ENCODE measurements at places on chromosomes 1 and 21. TPM values are rescaled to one million over a fixed set of nuclear protein-coding genes. Genes with fewer than 3 reads are reported as not detected.
A peak's percentile ranks its signal among the peaks of the same experiment; 100 is the strongest.

Gene ADSS2
- total RNA-seq = 5.1 TPM

Gene WDR64
- total RNA-seq = not detected

Gene SPRR2G
- total RNA-seq = not detected

DNA sequence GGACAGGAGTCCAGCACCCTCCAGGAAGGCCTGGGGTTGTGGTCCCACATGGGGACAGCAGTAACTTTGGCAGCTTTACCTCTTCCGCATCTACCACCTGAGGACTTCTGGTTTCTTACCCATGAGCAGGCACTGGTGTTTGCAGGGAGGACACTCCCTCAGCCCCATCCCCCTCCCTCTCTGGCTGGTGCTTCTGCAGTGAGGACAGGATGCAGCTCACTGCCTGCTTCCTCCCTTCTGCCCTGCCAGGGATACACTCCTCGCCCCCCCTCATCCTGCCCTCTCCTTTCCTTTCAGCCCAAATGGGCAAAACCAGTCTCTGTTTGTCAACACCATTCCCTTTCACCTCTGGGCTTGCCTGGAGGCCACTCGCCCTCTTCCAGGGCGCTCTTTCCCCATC lies 62.4 kb downstream of the KIRREL1 start:
- no peak for DNase-seq

DNA sequence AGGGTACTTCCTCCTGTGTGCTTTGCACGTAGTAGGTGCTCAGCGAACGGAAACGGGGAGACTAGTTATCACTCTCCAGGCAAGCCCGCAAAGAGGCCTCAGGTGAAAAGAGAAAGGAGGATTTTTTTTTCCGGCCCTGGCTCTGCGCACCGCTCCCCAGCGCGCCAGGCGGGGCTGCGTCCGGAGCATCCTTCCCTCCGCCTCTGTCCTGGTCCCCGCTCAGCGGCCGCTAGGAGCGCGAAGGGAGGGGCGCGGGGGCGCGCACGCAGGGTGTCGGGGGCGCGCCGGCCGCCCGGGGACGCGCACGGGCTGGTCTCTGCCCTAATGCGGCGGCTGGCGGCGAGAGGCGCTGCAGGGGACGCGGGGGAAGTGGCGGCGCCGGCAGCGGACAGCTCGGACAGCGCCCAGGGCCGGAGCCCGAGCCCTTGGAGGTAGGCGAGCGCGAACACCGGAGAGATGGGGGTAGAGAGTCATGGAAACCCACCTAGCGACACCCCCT lies 42.3 kb upstream of the NFASC start:
- DNase-seq = peak; percentile 88

DNA sequence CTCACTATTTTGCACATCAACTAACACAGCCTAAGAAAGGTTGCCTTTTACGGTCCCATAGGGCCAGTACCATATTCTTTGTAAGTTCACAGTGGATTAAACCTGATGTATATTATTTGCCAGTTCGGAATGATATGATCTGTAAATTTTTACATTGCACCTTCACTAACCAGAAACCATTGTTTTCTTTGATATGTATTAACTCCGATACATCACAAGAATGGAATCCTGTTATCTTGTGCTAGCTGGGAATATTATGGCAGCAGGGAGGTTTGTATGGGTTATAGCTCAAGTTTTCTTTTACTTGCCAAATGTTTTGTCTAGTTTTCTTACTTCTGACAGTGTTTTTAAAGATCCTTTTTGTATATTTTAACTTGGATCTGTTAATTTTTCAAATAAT lies 51.4 kb upstream of the S1PR1 start:
- DNase-seq = no peak

DNA sequence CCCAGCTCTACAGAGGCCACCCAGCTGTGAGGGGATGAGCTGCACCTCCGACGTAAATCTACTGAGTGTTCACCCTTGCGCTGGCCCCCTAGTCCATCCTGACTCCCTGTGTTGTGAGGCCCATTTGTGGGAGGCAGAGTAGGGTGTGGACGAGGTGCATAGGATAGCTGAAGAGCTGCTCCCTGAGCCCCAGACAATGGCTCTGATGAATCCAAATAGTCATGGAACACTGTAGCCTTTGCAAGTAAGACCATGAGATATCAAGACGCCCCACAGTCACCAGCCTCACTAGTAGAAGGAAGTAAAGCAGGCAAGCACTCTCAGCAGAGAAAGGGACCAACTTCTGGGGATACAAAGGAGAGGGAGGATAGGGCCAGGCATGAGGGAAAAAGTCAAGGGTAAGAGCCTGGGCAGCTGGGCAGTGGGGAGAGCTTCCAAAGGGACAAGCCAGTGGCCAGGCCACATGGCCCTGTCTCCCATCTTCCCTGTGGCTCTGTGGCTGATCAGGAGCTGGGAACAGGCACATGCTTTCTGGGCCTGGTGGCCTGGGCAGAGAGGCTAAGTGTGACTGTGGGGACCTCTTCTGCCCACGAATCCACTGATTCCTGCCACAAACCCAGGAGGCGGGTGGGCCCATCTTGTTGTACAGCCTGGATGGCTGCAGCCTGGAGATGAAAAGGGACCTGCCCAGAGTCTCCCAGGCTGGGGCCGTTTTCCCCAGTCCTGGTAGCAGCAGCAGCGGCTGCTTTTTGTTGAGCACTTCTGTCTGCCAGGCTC lies 55.5 kb upstream of the EPS8L3 start:
- DNase-seq = no peak

- DNase-seq = no peak
Measured at GRCh38 chr1:162701286-162701685, 69.0 kb downstream of the DDR2 start.

DNA sequence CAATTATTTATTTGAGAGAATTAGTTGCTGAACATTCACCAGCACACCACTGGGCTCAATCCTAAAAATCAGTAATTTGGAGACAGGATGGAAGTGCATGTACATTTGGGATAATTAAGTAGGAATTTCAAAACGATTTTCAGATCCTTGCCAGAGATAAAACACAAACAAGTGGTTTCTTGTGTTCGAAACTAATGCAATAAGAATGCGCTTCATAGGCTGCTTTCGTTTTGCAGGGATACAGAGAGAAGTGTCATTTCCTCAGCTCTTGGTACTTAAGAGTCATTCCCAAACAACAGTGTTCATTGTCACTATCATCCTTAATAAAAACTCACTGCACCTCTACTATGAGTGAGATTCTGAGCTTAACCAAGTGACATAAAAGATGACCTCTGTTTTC lies 20.6 kb upstream of the USP24 start:
- DNase-seq = no peak

GRCh38 chr21:28523367-28523766 lies 469.3 kb downstream of the LTN1 start:
- DNase-seq = no peak

DNA sequence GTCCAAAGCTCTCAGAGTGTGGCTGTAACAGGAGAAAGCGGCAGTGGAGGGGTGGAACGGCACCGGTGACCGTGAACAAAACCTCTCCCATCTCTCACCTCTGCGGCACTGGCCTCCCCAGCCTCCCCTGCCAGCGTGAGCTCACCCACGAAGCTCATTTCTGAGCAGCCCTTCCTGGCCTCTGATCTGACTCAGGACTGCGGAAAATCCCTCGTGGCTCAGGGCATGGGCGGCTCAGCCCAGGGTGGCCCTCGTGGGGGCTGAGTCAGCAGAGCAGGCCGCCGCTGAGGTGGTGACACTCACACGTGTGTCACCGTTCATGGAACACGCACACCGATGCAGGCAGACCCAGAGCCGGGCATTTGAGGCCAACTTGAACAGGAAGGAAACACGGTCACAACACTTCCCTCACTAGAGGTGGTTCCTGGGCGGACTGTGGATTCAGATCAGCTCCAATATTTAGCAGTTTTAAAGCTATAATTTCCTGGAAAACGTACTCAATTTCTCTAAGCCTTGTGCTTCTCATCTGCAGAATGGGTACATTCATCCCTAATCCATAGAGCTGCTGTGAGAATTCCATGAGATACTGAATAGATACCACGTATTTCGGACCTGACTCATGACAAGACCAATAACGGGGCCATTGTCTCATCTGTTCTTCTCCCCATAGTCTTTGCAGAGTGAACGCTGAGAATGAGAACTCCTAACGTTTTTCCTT lies 115.0 kb upstream of the TMPRSS2 start:
- DNase-seq = no peak

GRCh38 chr21:33238146-33238545 lies 8.4 kb downstream of the IFNAR2 start:
- DNase-seq = no peak

- no peak for DNase-seq
Measured at GRCh38 chr21:38384675-38385426, 113.4 kb downstream of the ERG start.

- no peak for DNase-seq
Measured at GRCh38 chr1:208844158-208844557, 600.0 kb upstream of the PLXNA2 start.

GRCh38 chr1:235624721-235625333 lies 24.8 kb downstream of the GNG4 start:
- no peak for DNase-seq

DNA sequence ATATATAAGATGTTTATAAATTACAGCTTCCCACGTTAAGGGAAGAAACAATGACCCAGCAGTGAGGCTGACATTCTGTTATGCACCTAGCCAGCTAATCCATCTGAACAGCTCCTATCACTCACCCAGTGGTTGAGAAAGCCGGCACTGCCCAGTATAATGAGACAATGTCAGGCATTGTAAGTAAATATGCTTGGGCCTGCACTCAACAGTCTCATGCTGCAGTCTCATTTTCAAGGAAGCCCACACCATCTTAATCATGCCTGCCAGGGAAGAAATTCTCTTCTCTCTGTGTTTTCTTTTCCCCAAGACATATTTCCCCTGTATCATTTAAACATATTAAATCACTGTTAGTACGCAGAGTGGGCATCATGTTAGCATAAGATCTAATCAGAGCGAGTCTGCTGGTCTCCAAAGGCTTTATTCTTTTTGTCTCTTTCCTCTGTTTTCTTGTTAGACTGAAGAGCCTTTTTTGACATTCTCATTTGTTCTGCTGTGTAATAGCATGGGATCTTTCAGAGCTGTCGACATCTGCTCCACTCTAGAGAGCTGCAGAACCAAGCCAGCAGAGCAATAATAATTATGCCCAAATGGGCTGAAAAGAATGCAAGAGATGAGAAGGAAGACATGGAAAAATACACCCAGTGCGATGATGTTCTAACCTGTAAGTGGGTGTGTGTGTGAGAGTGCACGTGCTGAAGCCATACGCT lies 67.6 kb upstream of the SLC22A15 start:
- no peak for DNase-seq

- DNase-seq = no peak
Measured at GRCh38 chr1:45493116-45493697, 2.2 kb upstream of the TESK2 start.
